ENCODE measurements at places on chromosomes 1 and 21.
A peak's percentile ranks its signal among the peaks of the same experiment; 100 is the strongest.

DNA sequence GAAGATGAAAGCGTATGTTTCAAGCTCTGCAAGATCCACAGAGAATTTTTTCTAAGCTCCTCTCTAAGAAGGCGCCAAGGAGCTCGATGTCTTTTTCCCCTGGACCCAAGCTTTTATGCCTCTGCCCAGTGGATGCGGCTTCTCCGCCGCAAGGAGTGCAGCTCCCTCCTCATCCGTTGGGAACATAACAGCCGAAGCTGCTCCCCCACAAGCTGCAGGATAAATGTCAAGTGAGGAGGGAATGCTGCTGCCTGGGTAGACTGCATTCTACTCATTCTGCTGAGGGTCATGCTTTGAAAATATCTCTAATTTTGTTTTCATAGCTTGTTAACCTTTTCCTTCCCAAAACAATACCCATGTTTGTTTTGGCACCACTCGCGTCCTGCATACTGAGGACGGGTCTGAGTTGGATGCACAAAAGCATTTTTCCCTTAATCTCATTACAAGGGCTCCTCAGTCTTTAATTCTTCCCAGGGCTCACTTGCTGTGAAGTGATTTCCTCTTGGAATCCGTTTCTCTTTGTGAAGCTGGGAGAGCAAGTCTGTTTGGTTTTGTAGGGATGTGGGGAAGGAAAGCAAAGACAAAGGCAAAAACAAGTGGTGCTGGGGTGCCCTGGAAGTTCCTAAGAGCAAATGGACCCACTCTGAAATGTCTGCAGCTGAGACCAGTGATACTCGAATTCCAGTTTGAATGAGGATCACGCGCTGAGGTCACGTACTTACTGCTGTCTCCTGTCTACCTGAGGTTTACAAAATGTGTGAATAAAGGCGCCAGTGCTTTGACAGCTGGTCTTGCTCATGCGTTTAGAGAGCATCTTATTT is 134.0 kb upstream of the IRF2BP2 start:
- peak; percentile 40 for DNase-seq

DNA sequence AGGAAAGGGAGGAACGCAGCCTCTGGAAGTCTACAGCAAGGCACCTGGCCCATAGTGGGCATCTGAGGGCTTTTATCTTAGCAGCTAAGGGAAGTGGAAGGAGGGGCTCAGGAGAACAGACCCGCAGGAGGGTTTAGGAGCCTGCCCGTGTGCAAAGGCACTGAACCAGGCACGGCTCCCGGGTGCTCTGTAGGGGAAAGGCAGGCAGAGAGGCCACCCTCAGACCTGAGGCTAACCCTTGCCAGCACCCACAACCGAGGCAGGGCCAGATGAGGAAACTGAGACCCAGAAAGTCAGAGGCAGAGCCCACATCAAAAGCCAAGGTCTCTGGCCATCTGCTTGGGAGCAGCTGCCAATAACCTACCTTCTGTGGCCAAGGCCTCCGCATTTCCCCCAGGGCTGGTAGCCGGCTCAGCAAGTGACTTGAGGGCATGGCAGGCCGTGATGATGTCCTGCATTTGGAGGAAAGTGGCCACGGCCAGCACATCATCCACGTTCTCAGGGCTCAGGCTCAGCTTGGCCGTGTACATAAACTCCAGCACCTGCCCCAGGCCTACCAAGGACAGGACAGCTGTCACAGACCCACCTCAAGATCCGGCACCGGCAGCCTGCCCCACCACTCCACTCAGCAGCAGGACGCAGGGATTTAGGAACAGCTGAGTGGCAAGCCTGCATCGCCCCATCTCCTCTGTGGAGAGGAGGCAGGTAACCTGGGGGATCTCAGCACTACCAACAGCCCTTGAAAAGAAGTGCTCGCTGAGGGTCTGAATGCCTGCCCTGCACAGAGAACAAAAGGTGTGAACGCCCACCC is 29.1 kb downstream of the ZBTB17 start:
- no peak for DNase-seq

GRCh38 chr1:103111926-103112325 is 3.6 kb upstream of the COL11A1 start:
- no peak for DNase-seq

GRCh38 chr1:243844186-243844585 is 5.9 kb downstream of the AKT3 start:
- no peak for DNase-seq

GRCh38 chr21:25733859-25734653 is 648 bp downstream of the ATP5PF start:
- peak; percentile 56 for DNase-seq

GRCh38 chr1:63428815-63429214 is 61.4 kb downstream of the ALG6 start:
- no peak for DNase-seq

DNA sequence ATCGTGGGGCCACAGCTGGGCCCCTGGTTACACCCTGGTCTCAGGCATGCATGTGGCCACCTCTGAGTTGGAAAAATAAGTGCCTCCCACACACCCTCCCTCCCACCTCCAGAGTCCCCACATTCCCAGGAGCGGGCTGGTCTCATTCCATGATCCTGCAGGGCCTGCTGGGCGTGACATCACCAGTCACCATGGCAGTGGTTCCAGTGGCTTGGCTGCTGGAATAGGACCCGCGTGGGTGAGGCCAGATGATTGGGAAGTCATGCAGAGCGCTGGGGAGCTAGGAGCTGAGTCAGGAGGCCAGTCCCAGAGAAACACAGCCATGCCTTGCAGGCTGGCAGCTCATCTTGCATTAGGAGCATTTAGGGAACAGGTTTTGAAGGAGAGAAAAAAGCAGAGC is 125.4 kb upstream of the TMEM51 start:
- peak; percentile 37 for DNase-seq

DNA sequence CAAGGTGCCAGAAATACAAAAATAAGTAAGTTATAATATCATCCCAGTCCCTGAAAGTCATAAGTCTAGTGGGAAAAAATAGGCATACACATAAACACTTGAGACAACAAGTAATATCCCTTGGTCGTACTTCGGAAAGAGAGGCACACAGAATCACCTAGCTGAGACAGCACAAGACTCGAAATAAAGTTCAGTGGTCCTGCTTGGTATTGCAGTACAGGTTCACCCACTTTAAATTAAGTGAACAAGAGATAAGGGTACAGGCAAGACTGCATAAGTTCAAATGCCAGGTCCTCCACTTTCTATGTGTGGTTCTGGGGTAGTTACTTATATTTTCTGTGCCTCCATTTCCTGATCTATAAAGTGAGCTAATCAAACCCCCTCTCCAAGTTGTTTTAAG is 47.6 kb downstream of the SEC16B start:
- DNase-seq, result no peak

DNA sequence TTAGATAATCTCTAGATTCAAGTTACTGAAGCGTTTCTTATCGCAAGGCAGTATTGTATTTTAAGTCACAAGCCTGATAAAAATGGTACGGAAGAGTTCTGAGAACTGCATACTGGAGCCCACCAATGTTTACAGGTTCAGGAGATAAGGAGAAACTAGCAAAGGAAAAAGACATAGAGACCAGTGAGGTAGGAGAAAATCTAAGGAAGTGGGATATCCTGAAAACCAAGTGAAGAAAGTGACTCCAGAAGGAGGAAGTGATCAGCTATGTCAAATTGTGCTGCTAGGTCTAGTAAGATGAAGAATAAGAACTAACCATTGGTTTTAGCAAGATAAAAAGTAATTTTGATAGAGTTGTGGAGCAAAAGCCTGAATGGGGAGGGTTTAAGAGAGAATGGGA is 31.0 kb upstream of the ACADM start:
- no peak for DNase-seq

DNA sequence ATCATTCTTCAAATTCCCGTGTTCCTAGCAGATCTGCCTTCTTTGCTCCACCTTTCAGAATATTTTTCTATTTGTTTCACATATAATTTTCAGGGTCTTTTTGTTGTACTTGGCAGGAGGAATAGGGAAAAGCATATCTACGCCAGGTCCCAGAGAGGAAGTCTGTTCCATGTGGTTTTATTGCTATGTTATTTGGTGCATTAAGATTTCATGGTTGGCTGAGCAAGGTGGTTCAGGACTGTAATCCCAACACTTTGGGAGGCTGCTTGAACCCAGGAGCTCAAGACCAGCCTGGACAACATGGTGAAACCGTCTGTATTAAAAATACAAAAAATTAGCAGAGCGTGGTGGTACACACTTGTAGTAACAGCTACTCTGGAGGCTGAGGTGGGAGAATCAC is 36.1 kb downstream of the COL6A1 start:
- no peak for DNase-seq

GRCh38 chr21:45827881-45828579 is 153.5 kb upstream of the COL6A1 start:
- DNase-seq, result no peak

DNA sequence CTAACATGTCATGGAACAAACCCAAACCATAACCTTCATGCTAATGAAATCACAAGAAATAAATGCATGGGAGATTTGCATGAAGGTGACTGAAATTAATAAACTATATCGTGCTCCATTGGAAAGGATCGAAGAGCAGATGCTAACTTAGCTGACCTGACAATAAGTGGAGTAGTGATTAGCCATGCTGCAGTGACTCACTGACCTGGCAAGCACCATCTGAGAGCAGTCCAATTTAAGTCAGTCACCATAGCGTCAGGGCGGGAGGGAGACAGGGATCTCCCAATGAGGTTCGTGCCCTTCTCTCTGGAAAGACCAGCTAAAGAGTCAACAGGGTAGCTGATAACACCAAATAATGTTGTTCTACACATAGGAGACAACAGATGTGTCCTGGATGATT is 21.5 kb downstream of the OLIG2 start:
- DNase-seq, result no peak

GRCh38 chr21:35197992-35198431 is 148.9 kb upstream of the RUNX1 start:
- DNase-seq, result no peak

GRCh38 chr1:94602802-94603625 is 61.5 kb upstream of the F3 start:
- DNase-seq, result no peak

DNA sequence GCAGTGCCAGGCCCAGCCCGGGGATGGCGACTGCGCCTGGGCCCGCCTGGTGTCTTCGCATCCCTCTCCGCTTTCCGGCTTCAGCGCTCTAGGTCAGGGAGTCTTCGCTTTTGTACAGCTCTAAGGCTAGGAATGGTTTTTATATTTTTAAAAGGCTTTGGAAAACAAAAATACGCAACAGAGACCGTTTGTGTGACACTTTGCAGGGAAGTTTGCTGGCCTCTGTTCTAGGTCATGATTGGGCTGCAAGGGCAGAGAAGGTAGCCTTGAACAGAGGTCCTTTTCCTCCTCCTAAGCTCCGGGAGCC is 719 bp downstream of the SOD1 start:
- peak; percentile 62 for DNase-seq

All from midbrain (tissue), 1 donor.